Brain microvascular endothelial cell (primary cell): ENCODE measurements at places on chromosomes 11 and 22.

DNA sequence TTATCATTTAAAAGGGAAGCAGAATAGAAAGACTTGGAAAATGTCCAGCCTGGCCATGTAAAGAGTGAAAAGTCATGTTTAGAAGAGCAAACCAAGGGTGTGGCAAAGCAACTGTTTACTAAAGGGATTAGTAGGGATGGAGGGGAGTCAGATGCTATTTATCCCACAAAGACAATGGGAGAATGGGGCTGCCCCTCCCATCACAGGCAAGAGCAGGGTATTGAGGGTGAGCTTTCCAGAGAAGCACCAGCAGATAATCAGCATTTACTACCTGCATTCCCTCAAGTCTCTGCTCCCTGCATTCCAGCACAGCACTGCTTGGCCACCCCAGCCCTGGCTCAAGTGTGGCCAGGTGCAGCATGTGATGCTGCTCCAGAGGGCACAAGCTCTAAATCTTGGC, 18.5 kb upstream of the QSER1 start:
- no peak for DNase-seq

DNA sequence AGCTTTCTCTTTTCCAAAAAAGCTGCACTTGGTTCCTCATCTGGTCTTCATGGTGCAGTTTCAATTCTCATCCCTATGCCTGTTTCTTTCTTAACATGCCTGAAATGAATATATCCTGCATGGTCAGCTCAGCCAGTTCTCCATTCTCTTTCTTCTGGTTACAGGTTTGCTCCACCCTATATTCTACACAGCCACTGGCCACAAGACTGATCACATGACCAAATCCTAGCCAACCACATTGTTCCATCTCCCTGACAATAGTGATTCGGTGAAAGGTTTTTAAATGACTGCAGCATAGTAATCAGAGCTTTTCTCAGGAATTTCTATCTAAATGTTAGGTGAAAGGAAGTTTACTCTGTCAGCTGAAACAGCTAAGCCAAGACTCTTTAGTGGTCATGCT, 891.4 kb downstream of the METTL15 start:
- no peak for DNase-seq

DNA sequence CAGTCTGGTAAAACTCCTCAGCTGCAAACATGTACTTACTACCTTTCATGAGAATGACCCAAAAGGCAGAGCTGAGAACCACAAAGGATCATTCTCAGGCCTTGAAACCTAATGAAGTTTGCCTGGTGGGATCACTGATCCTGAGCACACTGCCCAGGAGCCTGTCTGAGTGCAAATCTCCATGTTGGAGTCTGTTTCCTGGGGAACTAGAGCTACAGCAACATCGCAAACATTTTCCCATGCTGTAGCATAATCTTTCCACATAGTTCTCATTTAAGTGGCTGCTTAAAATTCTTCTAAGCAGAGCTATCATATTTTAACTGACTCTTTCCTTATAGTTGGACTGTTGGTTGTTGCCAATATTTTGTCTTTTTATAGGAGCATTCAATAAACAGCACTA, 58.5 kb downstream of the GUCY1A2 start:
- DNase-seq = peak; percentile 19

GRCh38 chr22:19814428-19814827, 40.2 kb downstream of the GNB1L start:
- DNase-seq = no peak

DNA sequence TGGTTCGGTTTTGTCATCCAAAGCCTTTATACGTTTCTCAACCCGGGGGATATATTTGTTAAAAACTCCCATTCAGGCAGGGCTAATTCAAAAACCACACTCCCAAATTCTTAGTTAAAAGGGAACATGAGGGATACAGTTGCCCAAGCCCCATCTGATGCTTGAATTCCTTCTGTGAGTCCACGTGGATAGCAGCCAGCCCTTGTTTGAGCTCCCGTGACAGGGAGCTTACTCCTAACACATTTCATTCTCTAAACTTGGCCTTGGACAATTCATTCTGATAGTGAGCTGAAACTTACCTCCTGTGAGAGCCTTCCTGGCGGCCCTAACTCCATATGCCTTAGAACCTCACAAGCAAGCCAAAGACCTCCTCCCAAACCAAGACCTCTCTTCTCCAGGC, 357.5 kb downstream of the TENM4 start:
- DNase-seq = no peak

GRCh38 chr11:64654958-64655541, 64.0 kb downstream of the SLC22A12 start:
- DNase-seq = no peak

GRCh38 chr11:118979434-118979833, 7.9 kb downstream of the FOXR1 start:
- no peak for DNase-seq

- DNase-seq = no peak
Measured at GRCh38 chr11:1778141-1778911, 14.6 kb upstream of the CTSD start.

- DNase-seq = peak; percentile 43
Measured at GRCh38 chr11:103085758-103086365, 6.1 kb downstream of the DCUN1D5 start.

- DNase-seq = no peak
Measured at GRCh38 chr11:10918698-10919097, 60.8 kb upstream of the ZBED5 start.

- no peak for DNase-seq
Measured at GRCh38 chr11:131240421-131240820, 130.0 kb upstream of the NTM start.

- DNase-seq = no peak
Measured at GRCh38 chr22:22843848-22844247, 43.8 kb upstream of the IGLL5 start.

DNA sequence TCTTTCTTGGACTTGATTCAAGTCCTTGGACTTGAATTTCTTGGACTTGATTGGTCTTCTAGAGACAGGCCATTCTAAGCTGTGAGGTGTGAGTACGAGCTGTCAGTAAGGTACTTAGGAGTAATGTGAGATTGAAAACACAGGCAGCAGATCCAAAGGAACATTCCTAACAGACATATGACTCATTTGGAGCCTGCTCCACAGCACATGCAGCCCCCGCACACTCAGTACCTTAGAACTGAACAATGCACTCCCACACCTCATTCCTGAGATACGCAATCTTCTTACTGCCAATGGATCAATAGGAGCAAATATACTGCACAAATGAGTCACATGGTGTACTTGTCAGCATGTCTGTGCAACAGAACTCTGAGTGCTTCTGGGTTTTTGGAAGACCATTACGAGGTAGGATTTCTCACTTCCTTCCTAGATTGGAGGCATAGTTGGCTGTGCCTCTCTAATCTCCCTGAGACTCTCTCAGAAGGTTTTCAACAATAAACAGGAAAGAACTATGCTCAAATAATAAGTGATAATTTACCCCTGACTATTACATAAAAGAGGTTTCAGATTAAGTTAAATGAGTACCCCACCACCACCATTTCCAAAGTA, 243.1 kb downstream of the KCNA4 start:
- DNase-seq = no peak

DNA sequence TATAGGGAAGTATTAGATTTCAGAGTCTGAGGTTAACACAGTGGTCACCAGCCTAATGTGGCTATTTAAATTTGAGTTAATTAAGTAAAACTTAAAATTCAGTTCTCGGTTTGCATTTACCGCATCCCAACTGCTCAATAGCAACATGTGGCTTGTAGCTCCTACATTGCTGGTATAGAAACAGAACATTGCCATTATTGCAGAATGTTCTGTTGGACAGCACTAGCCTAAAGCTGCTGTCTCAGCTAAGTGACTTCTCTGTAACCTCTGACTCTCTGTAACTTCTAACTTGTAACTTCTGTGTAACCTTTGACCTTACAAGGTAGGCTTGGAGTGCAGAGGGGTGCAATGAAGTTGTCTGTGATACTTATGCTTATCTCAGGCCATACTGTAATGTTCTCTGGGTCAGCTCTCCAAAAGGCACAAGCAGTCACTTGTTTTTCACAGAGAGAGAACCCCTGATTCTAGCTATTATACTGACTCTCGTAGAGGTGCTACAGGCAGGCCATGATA, 78.7 kb downstream of the ZNRF3 start:
- no peak for DNase-seq

DNA sequence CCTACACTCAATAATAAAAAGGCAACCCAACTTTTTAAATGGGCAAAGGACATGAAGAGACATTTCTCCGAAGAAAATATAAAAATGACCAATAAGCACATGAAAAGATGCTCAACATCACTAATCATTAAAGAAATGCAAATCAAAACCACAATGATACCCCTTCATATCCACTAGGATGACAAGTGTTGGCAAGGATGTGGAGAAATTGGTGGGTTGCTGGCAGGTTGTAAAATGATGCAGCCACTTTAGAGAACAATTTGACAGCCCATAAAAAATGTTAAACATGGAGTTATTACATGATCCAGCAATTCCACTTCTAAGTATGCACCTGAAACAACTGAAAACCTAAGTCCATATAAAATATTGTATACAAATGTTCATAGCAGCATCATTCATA, 73.2 kb upstream of the LMO2 start:
- no peak for DNase-seq

DNA sequence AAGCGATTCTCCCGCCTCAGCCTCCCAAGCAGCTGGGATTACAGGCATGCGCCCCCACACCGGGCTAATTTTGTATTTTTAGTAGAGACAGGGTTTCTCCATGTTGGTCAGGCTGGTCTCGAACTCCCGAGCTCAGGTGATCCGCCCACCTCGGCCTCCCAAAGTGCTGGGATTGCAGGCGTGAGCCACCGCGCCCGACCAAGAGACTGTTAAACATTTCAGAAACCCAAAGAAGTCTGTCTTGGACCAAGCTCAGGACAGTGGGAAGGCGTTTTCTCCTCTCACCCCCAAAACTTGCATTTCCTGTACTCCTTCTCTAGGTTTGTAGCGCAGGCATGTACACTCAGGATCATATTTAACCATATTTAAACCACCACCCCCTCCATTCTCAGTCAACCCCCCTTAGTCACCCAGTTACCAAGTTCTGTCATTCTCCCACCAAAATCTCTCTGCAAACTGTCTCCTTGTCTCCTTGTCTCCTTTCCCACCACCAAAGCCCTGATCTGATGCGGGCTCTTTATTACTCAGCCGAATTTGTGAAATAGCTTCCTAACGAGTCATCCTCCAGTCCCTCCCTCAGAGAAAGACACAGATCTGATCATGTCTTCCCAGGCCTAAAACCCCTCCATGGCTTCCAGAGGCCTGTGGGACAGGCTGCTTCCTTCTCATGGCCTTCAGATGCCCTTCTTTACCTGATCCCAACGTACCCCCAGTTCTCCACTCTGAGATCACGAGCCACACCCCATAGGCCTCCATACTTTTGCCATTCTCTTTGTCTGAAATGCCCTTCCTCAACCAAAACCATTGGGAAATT, 29.0 kb upstream of the CREB3L1 start:
- DNase-seq = peak; percentile 98

- no peak for DNase-seq
Measured at GRCh38 chr22:40638261-40638660, 1.7 kb upstream of the MRTFA start.
